ENCODE measurements at places on chromosomes 2 and 18.

DNA sequence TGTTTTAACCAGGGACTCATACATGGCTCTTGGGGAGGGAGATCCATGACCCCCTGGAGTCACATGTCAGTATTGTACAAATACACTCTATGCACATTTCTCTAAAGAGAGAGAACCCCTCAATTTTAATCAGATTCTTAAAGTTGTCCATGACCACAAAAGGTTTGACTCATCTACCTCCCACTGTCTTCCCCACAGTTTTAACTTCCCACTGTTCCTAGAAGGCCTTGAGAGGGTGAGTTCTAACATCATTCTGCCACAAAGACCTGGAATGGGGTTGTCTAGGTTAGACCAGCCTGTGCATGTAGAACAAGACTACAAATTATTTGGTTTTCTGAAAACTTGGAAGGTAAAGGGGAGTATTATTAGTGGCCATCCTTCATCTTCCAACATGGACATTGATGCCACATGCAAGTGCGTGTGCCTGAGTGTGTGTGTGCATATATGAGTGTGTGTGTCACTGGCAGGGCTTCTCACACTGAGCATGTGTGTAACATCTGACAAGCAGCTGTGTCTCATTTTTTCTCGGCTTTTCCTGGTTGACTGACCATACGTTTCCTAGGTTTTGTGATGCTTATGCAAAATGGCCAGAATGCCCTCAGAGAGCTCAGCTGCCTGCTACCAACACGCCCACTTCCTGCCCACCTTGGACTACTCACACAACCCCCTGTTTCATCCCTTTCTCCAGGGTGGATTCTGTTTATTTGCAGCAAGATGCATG lies 94.6 kb upstream of the LGALSL start:
- peak; percentile 48 for DNase-seq

- DNase-seq: peak; percentile 25
These were observed 194.8 kb upstream of the ACVR2A start for GRCh38 chr2:147649998-147650397.

- DNase-seq: no peak
These were observed 1.8 kb upstream of the CRYGB start for GRCh38 chr2:208147759-208148158.

GRCh38 chr2:162074928-162075688 lies 1.1 kb upstream of the DPP4 start:
- DNase-seq: peak; percentile 67

DNA sequence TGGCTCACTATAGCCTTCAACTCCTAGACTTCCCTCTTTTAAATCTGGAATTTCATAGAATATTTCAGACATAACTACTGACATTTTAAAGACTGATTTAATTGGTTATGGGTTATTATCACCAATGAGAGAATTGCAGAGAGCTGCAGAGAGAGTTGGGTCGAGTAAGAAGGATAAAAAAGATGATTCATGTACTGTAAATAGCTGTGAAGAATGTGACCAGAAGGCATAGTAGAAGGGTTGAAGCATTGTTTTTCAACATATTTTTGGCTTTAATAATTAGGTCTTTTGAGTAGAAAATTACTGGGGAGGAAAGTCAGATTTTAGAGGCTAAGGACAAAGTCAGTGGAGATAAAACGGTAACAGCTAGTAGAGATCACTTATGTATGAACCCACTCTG lies 503.2 kb upstream of the SLC8A1 start:
- peak; percentile 12 for DNase-seq

DNA sequence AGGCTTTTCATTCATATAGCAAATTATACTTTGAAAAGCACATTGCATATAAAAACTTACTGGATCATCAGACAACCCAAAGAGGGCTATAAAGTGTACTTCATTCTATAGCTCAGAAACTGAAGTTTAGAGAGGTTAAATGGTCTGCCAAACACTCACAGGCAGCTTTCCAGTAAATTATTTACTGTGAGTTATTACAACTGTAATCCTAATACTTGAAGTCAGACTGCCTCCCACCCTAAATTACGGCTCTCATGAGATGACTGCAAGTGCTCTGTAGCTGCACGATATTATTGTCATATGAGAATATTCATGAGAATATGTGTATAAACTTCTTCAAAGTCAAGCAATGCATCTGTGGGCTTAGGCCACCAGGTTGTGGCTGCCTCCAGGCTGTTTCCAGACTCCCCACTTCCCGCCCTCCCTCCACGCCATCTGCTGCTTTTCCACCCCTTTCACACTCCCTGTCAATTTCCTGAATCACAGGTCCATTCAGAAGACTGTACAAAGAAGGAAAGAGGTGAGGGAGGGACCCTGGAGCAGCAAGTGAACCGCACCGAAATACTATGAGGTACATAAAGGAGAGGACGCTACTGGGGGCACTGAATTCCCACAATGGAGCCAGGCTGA lies 111.1 kb upstream of the SPOPL start:
- no peak for DNase-seq

DNA sequence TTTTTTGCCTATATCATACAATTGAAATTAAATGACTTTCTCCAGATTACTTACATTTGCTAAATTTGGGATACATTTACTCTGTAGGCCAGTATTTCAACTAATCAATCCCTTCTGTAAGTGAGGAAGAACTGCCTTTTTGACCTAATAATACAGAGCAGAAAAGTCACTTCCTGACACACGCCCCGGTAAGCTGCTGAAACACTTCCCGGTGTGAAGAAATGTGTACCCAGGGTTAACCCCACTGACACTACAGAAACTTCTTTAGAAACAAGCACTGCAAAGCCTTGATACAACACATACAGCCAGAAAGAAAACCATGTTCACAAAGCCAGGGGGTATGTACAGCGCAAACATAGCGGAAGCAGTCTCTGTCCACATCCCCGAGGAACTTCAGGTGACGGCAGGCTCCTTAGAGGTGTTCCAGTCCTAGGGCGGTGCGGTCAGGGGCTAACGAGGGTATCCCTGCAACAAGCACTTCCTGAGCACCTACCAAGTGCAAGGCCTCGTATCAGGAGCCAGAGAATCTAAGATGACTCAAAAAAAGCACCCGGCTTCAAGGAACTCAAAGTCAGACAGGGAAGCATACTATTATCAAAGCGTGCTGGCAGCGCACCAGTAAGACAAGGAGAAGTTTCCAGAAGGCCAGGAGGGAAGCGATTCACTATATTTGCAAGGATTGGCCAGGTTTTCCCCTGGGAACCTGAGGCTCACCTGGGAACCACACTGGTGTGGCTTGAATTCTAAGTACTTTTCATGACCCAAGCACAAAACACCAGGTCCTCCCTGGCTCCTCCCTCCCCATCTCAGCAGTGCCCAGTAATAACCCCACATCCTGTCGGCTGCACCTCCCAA lies 46.6 kb downstream of the ZNF516 start:
- DNase-seq: no peak

DNA sequence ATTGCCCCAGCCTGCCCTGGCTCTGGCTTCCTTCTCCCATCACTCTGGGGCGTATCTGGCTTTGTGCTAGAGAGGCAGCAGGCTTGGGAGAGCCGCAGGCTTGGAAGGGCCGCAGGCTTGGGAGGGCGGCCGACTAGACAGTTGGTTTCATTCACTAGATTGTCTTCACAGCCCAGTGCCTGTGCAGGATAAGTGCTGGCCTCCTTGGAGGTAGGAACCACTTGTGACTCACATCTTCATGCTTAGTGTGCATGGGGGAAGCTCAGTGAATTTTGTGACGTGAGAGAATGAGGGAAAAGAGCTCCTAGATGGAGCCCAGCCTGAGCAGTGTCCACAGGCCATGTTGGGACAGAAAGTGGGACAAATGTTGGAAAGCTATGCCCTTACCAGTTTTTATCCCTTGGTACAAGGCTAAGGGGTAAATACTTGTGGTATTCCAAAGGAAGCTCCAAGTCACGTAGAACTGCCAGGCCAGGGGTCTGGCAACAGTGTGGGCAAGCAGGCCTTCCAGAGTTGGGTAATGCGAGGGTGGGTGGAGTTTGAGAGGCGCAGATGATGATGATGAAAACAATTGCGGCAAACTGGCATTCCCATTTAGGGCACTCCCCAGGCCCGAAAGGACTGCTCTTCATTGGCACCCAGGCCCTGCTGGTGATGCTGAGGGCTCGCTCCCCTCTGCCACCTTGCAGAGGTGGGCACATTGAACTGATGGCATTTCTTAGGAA lies 100.1 kb downstream of the DDX1 start:
- DNase-seq: no peak

DNA sequence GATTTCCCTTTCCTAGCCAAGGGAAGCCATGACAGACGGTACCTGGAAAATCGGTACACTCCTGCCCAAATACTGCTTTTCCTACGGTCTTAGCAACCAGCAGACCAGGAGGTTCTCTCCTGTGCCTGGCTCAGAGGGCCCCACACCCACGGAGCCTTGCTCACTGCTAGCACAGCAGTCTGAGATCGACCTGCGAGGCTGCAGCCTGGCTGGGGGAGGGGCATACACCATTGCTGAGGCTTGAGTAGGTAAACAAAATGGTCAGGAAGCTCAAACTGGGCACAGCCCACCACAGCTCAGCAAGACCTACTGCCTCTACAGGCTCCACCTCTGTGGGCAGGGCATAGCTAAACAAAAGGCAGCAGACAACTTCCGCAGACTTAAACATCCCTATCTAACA lies 6.8 kb upstream of the CD207 start:
- no peak for DNase-seq

DNA sequence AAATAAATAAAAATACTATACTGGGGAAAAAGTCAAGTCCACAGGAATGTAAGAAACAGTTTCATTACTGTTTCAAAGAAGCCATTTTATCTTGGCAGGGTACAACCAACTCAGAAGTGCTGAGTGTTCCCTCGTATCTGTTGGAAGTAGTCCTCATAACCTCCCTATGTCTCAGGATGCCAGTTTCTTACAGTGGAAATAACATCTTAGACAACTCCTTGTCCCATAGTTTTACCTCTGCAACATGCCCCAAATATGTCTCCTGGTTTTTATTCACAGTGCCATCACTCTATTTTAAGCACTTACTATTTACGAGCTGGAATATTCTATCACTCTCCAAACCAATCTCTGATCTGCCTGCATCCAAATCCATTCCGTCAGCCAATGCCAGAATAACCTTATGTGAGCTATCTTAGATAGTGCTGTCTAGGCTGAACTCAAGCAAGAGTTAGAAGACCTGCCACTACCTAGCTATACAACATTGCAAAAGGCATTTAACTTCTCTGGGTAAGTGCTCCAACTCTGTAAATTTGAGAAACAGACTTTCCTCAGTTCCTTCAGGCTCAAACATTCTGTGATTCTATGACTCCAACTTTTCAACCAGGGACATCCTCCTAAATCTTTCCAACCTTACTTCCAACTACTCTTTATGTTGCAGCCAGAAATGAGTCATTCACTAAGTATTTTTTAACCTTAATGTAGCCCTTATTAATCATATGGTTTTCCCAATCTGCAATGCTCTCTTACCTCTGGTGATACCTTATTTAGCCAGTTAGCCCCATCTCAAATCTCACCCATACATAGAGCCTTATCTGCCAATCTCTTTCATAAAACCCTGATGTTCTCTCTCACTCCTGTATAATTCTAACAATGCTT lies 66.7 kb downstream of the RTN4 start:
- peak; percentile 37 for DNase-seq

- DNase-seq: peak; percentile 67
These were observed 32.6 kb upstream of the E2F6 start for GRCh38 chr2:11498543-11499034.

DNA sequence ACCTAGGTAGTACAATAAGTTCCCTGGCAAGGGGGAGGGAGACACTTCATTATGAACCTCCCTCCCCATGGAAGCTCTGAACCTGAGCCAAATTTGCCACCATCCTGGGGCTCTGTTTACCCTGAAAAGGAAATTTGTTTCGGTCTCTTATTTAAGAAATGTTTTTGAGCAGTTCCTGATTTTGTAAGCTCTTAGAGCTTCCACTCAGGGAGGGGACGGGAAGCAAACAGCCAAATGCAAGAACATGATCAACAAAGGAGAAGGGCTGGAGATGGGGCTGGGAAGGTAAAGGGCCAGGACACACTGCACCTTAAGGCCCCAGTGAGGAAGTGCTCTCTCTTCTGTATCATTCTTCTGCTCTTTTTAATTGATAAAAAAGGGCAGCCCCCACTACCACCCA lies 117.9 kb downstream of the NRP2 start:
- DNase-seq: no peak

All from M059J (cell line).